ENCODE measurements at places on chromosomes 6 and 20.

- DNase-seq = no peak
Observed at GRCh38 chr6:126553854-126554253, 213.9 kb downstream of the CENPW start.

GRCh38 chr6:34142061-34142998 lies 3.6 kb downstream of the GRM4 start:
- DNase-seq = no peak

GRCh38 chr6:167555836-167556235 lies 230.9 kb downstream of the TTLL2 start:
- DNase-seq = no peak

- DNase-seq = peak; percentile 47
Observed at GRCh38 chr6:159693128-159693893, at the start of gene SOD2. Gene SOD2, minus strand, starts transcription at chr6:159693241. Its CDS starts 74 bp downstream, at chr6:159693167.

DNA sequence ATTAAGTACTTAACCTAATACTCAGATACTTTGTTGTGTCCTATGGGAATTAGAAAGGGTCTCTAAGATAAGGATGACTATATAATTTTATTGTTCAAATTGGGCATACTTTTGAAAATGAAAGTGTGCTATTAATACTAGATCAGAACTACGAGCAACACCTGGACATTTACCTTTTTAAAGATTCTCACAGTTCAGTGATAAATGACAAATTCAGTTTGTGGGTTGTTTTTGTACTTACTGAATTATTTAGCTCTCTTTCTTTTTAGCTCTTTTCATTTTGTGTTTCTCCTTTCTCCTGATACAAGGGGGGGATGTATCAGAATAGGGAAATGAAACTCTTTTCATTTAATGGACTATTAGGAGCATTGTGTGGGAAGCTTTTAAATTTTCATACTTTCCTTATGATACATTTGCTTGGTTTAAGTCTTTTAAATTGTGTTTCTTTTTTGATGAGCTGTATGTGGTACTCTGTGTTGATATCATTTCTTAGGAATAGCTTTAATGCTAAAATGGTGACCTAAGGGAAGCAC lies 47.5 kb downstream of the PHF3 start:
- no peak for DNase-seq

- no peak for DNase-seq
Observed at GRCh38 chr20:33018169-33018931, 10.8 kb downstream of the BPIFB2 start.

- DNase-seq = no peak
Observed at GRCh38 chr6:113684382-113684901, 172.7 kb upstream of the MARCKS start.

DNA sequence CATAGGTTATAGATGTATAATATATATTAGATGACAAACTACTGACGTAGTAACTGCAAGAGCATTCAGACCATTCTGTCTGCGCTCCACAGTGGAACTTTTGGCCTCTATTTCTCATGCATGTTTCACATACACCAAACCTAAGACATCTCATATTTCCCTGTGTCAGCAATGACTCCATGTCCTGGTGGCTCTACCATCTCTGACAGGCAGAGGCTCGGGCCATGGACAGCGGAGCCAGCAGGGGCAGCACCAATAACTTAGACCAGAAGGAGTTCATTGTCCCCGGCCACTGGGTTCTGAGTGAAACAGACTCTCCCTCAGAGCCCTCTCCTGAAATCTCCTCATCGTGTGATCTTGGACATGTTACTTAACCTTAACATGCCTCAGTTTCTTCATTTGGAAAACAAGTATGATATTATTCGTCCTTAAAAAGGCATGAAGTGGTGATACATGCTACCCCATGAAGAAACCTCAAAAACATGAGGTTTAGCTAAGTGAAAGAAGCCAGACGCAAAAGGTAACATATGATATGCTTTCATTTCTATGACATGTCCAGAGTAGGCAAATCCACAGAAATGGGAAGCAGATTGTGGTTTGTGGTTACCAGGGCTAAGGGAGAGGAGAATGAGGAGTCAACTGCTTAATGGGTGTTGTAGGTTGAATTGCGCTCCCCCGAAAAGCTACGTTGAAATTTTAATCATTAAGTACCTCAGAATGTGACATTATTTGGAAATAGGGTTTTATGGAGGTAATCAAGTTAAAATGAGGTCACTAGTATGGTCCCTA lies 564.0 kb upstream of the JARID2 start:
- no peak for DNase-seq

DNA sequence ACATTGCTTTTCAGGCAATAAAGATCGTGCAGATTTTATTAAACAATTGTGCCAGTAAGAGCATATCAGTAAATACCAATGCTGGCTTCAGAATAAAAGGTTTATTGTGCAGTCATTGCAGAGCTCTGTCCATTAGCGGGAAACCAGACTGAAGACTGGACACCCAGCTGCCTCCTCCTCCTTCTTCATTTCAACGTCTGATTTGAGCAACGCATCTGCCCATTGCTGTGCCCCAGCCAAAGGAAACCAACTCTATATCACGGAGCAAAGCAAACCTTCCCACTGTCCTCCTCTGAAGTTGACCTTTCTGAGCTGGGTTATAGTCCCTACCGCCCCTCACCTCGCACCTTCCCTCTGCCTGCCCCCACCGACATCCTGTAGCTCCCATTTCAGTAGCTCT lies 80.8 kb downstream of the SLC22A23 start:
- no peak for DNase-seq
